Stimulated activated CD4-positive, alpha-beta T cell treated with anti-CD3 and anti-CD28 coated beads, Interleukin-2, amount 100 ng/mL, for 24 hours (primary cell): ENCODE measurements at places on chromosomes 3 and 15.

DNA sequence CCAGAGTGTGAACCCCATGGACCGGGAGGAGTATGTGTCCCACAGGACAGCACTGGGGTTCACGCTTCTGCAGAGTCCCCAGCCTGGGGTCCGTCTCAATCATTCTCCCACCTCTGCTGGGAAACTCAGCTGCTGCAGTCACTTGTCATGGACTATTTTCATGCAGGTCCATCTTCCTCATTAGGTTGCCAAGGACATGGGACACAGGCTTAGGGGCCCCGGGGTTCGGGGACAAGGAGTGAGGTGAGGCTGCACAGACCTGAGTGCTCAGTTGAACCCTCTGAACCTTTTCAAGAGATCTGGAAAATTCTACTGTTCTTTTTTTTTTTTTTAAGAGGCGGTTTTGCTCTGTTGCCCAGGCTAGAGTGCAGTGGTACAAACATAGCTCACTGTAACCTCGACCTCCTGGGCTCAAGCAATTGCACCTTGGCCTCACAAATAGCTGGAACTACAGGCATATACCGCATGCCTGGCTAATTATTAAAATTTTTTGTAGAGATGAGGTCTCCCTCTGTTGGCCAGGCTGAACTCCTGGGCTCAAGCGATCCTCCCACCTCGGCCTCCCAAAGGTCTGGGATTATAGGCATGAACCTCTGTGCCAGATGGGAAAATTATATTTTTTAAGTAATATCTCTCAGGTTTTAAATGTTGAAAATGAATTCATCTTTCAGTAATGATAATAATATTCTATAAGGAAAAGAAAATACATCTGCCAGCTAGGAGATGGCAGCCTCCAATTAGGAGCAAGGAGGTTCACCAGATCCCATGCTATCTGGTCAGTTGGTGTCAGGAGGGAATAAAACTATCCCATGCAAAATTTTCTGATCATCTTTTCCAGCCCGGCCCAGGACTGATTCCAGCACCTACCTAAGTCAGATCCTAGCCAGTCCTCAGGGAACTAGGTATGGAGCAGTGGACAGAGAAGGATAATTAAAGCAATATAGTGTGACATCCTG lies 45.2 kb downstream of the RPN1 start:
- DNase-seq: no peak

GRCh38 chr3:28915741-28916500 lies 364.9 kb upstream of the RBMS3 start:
- DNase-seq: no peak

- no peak for DNase-seq
These were observed 157.9 kb downstream of the RAP2B start for GRCh38 chr3:153319705-153320554.

DNA sequence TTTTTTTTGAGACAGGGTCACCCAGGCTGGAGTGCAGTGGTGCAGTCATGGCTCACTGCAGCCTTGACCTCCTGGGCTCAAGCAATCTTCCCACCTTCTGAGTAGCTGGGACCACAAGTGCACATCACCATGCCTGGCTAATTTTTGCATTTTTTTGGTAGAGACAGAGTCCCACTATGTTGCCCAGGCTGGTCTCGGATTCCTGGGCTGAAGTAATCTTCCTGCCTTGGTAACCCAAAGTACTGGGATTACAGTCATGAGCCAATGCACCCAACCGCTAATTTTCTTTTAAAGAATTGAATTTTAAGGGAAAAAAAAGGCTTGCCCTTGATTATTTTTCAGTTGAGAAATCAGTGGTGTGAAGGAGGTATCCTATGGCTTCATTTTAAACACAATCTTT lies 334.0 kb downstream of the SOX2 start:
- DNase-seq: no peak

DNA sequence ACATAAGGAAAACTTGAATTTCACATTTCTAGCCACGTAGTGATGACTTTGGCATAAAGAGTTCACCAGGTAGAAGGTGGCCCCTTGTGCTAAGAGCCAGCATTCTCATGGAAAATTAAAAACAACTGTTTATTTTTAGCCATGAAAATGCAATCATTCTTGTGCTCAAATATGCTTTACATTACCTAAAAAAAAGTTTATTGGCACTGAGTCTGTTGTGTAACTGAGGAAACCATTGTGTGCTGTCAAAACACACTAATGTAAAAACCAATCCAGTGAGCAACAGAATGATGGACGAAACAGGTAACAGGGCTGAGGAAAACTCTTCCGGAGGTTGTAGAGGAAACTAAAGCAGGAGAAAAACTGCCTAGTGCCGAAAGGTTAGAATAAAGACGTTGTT lies 287.0 kb upstream of the TMC3 start:
- DNase-seq: no peak
